Neural crest cell (in vitro differentiated cells): ENCODE measurements at places on chromosomes 7 and 10. TPM values are rescaled to one million over a fixed set of nuclear protein-coding genes. Genes with fewer than 3 reads are reported as not detected.

DNA sequence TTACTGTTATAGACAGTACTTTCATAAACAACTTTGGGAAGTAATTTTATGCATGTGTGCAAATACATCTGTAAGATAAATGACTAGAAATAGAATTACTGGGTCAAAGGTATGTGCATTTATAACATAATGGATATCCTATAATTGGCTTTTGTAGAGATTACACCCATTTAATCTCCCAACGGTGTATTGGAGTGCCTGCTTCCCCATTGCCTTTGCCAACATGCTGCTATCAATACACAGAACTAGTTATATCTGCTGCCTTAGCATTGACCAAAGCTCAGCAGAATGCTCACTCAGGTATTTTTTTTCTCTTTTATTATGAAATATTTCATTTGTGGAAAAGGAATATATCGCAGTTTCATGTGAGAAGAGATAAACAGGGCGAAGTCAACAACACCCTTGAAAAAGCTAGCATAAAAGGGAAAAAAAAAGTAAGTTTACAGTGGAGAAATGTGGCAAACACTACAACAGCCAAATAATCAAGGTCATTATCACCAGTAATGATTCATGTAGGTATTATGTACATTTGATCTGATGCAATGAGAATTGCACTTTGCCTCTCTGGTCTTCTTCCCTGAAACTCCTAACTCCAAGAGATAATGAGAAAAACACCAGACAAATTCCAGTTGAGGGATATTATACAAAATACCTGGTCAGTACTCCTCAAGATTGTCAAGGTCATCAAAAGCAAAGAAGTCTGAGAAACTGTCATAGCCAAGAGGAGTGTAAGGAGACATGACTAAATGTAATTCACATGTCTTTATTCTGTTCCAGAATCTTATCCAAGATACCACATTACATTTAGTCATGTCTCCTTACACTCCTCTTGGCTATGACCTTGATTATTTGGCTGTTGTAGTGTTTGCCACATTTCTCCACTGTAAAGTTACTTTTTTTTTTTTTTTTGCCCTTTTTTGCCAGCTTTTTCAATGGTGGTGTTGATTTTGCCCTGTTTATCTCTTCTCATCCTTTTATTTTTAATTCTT, 36.8 kb downstream of the MARCHF5 start:
- H3K4me1 ChIP-seq: peaks cover 4% of the 10 kb centered on the region
- no peak overlapping the region for H3K4me3 ChIP-seq
- H3K27ac ChIP-seq: no peak overlapping the region

DNA sequence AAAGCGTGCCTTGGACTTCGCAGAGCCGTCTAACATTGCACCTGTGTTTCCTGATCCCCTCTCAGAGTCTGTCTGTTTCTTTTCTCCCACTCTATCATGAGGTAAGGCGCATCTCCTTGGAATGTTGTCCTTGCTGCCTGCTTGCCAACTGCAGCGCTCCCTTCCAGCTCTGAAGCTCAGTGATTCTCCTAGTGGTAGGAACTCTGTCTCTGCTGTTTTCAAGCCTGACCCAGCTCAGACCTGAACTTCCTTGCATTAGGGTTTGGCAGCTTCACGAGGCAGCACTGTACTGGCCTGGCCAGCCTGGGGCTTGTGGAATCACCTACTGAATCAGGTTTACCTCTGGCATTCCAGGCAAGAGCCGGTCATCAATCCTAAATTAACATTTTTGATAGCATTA, 123.9 kb downstream of the CREB5 start:
- H3K27me3 ChIP-seq: no peaks in the 10 kb centered on the region
- H3K36me3 ChIP-seq: no peaks in the 10 kb centered on the region
- H3K4me3 ChIP-seq: no peak overlapping the region
- peak; percentile 5 for DNase-seq

GRCh38 chr10:100021322-100021721, 11.6 kb upstream of the DNMBP start:
- H3K4me1 ChIP-seq: peaks cover 17% of the 10 kb centered on the region
- no peak for DNase-seq
- H3K27ac ChIP-seq: no peak overlapping the region
- no peaks in the 10 kb centered on the region for H3K36me3 ChIP-seq
- H3K27me3 ChIP-seq: no peaks in the 10 kb centered on the region
- no peak overlapping the region for H3K4me3 ChIP-seq

- no peak overlapping the region for H3K4me3 ChIP-seq
- no peaks in the 10 kb centered on the region for H3K4me1 ChIP-seq
- no peak overlapping the region for H3K27ac ChIP-seq
- DNase-seq: no peak
- H3K27me3 ChIP-seq: no peaks in the 10 kb centered on the region
Observed at GRCh38 chr10:2488446-2489005, 578.8 kb upstream of the PFKP start.

GRCh38 chr7:141891336-141891735, 24.9 kb upstream of the OR9A4 start:
- no peaks in the 10 kb centered on the region for H3K36me3 ChIP-seq
- no peaks in the 10 kb centered on the region for H3K27me3 ChIP-seq
- H3K4me1 ChIP-seq: no peaks in the 10 kb centered on the region
- no peak overlapping the region for H3K27ac ChIP-seq
- no peak for DNase-seq

- DNase-seq: no peak
- H3K27ac ChIP-seq: no peak overlapping the region
- no peaks in the 10 kb centered on the region for H3K27me3 ChIP-seq
- H3K36me3 ChIP-seq: no peaks in the 10 kb centered on the region
Observed at GRCh38 chr10:3738855-3739350, 46.1 kb downstream of the KLF6 start.

GRCh38 chr10:25328361-25328760, 153.6 kb downstream of the GPR158 start:
- no peak overlapping the region for H3K27ac ChIP-seq
- no peaks in the 10 kb centered on the region for H3K36me3 ChIP-seq
- H3K4me1 ChIP-seq: no peaks in the 10 kb centered on the region
- no peaks in the 10 kb centered on the region for H3K27me3 ChIP-seq

GRCh38 chr7:104135760-104136558, 71.9 kb downstream of the ORC5 start:
- H3K4me3 ChIP-seq: no peak overlapping the region
- peak overlapping the region; percentile 53 for H3K27ac ChIP-seq
- H3K36me3 ChIP-seq: peaks cover 15% of the 10 kb centered on the region
- no peaks in the 10 kb centered on the region for H3K27me3 ChIP-seq
- no peak for DNase-seq
- no peaks in the 10 kb centered on the region for H3K4me1 ChIP-seq

GRCh38 chr10:28878236-28878970, 201.1 kb downstream of the BAMBI start:
- no peak overlapping the region for H3K27ac ChIP-seq
- H3K36me3 ChIP-seq: no peaks in the 10 kb centered on the region
- no peak overlapping the region for H3K4me3 ChIP-seq
- H3K4me1 ChIP-seq: peaks cover 9% of the 10 kb centered on the region

DNA sequence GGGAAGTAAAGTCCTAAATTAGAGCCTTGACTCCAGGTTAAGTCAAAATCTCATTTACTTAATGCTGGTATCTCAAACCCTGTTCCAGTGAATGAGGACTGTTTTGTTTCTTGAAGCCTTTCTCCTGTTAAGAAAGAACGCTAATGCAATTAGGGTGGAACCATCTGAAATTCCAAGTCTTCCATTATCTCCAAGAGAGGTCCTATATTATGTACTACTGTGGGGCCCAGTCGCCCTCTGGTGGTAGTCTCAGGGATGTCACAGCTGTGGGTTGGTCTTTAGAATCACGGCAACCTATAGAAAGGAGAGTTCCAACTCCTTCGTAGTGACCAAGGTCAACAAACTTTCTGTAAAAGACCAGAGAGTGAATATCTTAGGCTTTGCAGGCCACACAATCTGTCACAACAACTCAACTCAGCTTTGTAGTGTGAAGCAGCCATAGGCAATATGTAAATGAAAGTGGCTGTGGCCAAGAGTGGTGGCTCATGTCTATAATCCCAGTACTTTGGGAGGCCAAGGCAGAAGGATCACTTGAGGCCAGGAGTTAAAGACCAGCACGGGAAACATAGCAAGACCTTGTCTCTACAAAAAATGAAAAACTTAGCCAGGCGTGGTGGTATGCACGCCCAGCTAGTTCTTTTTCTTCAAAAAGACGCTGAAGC, 9.3 kb downstream of the RPP38 start:
- peaks cover 2% of the 10 kb centered on the region for H3K36me3 ChIP-seq
- no peaks in the 10 kb centered on the region for H3K27me3 ChIP-seq
- peak overlapping the region; percentile 57 for H3K27ac ChIP-seq
- peak; percentile 75 for DNase-seq
- peak overlapping the region; percentile 4 for H3K4me3 ChIP-seq

DNA sequence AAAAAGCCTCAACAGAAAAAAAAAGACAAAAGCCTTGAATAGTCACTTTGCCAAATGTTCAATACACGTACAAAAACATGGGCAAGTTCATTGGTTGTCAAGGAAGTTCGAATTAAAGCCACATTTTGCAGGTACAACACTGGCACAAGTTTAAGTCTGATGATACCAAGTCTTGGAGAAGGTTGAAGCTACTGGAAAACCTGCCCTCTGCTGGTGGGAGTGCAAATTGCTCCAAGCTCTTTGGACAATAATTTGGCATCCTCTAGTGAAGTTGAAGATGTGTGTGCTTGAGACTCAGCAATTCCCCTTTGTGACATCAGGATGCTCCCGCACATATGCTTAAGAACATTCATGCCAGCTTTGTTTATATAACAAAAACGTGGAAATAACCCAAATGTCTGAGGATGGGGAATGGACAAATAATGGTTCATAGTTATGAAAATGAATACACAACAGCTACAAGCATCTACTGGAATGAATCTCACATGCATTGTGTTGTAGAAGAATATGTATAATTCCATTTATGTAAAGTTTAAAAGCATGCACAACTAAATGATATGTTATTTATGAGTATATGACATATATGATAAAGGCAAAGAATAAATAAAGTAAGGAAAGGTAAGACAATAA, 120.0 kb upstream of the PLPP4 start:
- H3K4me3 ChIP-seq: no peak overlapping the region
- H3K27ac ChIP-seq: no peak overlapping the region
- H3K36me3 ChIP-seq: no peaks in the 10 kb centered on the region
- H3K27me3 ChIP-seq: peaks cover 6% of the 10 kb centered on the region

The SPDYE5 gene
- not detected in 2 replicates for total RNA-seq

The NODAL gene
- not detected in 2 replicates for total RNA-seq

The ABI1 gene
- 27.6 and 30.4 TPM in 2 replicates for total RNA-seq

The DYDC2 gene
- 2.5 and 3.5 TPM in 2 replicates for total RNA-seq

The GPR15LG gene
- not detected in 2 replicates for total RNA-seq
